Spleen (tissue), 13 donors: ENCODE measurements at places on chromosomes 5 and 9.
A peak's percentile ranks its signal among the peaks of the same experiment; 100 is the strongest.

DNA sequence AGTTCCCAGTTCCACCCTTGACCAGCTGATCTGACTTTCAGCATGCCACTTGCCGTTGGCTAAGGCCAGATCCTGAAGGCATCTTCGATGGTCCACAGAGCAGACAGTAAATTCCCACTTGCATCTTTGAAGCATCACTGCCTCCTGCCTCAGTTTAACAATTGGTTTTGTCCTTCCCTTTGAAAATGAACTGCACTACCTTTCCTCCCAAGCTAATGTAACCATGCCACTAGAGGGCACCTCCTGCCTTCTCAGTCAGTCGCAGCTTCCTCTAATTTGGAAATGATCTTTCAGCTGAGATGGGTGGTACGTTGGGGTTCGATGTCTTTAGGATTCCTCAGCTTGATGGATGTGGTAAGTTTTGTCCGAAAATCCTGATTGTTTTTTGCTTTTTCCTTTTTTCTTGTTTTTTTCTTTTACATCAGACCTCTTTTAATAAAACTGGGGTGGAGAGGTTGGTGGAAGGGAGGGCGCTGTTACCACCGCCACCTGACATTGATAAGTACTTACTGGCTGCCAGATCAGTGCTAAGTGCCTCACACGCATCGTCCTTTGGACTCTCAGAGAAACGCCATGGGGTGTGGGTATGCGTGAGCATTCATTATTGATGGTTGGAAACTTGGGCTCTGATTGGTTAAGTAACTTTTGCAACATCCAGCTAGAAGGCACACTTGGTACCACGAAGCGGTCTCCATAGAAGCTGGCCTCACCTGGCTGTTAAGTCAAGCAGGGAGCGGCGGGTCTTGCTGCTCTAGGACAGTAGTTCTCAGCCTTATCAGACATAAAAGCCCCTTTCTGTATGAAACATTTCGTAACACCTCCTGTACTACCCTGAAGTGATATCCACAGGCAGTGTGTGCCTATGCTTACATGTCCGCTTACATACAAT is 16.9 kb downstream of the PTTG1 start:
- peak; percentile 81 for DNase-seq

DNA sequence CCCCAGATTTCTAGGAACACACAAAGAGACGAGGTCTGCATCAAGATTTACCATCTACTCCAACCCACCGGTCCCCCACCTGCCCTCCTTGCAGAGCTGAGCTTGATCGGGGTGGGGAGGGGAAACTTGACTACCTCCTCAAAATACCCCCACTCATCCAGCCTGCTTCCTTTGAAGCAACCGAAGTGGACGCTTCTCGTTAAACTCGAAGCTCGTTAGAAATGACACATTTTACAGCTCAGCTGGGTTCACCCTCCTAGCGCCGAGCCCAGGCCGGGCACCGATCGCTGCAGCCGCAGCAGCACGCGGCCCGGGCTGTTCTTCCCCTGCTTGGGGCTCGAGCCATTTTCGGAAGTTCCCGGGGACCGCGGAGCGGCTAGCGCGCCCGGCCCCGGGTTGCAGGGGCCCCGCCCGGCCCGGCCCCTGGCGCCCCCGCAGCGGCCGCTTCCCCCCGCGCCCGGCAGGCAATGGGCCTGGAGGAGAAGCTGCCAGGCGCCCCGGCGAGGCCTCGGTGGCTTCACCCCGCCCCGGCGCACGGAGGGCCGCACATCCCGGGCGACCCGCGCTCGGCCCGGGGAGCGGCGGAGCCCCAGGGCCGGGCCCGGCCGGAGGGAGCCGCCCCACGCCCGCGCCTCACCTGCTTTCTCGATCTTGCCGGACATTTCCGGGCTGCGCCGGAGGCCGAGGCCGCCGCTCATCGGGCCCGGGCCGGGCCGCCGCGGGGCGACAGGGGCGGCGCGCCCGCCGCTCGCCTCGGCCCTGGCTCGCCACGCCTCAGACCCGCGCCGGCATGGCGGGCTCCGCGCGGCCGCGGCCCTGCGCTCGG is 530 bp downstream of the RAPGEF1 start:
- peak; percentile 93 for DNase-seq

DNA sequence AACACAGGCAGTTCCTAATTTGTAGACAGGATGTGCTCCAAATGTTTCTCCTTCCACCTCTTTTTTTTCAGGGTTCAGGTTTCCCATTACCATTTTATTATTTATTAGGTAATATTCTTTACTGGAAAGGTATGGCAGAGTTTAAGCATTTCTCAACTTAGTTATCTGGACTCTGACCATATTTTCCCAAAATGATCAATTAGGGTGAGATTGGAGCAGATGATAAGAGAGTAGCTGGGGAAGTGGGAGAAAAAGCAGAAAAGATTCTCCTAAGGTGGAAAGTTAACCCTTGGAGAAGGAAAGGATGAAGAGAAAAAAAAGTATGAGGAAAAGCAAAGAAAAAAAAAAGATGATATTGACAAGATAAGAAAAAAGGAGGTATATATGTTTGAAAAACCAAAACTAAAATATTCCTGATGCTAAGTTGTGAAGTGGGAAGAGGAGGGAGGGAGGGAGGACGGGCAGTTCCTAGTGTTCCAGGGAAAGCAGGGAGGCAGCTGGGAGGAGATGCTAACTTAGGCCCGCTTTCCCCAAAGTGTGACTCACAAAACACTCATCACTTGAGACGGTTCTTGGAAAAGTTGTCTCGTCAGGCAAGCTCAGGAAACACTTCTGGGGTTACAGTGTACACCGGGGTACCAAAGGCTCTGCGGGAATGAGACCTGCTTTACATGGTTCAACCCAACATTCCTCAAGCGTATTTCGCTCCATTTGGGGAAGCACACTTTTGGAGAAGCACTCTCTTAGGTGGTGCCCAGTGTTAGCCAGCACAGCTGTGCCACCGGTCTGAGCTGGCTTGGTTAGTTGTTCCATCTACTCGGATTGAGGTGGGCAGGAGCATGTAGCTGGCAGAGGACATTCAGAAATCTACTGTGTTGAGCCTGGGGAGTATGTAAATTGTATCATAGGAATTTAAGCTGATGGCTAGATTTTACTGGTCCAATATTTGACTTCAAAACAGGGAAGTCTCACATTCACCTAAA is 35.1 kb downstream of the B4GALT1 start:
- peak; percentile 23 for DNase-seq

- DNase-seq = no peak
Measured at GRCh38 chr5:73179730-73180129, 6.7 kb downstream of the TMEM174 start.

GRCh38 chr5:14405267-14405666 is 176.3 kb upstream of the OTULINL start:
- no peak for DNase-seq

- no peak for DNase-seq
Measured at GRCh38 chr9:117325110-117325731, 89.6 kb downstream of the ASTN2 start.
